ENCODE measurements at places on chromosomes 16 and 17.

GRCh38 chr17:5544115-5544514, 40.2 kb downstream of the NLRP1 start:
- DNase-seq: no peak

DNA sequence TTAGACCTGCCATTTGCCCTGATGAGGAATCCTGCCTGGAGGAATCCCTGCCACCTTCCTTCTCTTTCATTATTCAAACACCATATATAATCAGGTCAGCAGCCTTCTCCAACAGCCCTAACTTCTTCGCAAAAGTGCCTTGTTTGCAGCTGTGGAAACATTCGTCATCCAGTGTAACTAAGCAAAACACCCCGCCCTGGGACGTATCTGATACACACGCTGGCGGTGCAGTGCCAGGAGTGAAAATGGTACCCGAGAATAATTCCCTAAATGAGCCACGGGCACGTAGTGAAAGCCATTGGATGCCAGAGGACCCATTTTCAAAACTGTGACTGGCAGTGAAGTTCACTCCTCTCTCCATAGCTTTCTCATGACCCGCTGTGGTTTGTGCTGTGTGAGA, 73.7 kb downstream of the IRX3 start:
- DNase-seq: no peak

GRCh38 chr17:9371019-9371418, 204.6 kb downstream of the STX8 start:
- no peak for DNase-seq

GRCh38 chr17:75691371-75691791, 24.2 kb downstream of the SAP30BP start:
- DNase-seq: peak; percentile 56

GRCh38 chr17:50273654-50274040, 619 bp upstream of the TMEM92 start:
- DNase-seq: no peak

DNA sequence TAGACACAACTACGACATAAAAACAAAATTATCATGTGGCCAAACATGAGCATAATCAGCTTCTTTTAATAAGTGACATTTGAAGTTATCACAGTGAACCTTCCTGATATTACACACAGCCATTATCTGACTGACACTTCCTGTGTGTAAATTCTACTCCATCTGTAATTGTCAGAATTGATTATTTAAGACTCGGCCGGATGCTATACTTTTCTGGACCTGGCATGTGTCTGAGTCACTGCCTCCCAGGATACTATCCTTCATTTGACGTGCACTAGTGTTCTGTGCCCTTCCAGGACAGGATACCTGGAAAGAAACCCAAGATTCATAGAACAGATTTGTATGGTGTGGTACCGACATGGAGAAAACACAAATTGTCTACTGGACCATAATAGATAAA, 242.0 kb downstream of the HS3ST3A1 start:
- DNase-seq: no peak

DNA sequence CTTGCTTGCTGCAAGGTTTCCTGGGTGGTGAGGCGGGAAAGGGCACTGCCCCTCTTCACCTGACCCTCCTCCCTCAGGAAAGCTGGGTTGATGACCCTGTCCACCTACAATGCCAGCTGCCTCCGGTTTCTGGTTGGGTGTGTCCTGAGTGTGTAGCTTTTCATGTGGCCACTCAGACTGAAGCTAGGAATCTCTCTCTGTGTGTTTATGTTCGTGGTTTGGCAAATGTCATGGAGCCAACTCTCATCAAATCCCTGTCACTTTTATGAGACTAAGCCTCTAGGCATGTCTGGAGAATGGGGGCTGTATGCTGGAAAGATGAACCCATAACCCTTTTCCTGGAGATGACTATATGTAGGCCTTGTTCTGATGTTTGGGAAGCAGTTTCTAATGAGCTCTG, 17.1 kb downstream of the PLEKHG4 start:
- DNase-seq: no peak

DNA sequence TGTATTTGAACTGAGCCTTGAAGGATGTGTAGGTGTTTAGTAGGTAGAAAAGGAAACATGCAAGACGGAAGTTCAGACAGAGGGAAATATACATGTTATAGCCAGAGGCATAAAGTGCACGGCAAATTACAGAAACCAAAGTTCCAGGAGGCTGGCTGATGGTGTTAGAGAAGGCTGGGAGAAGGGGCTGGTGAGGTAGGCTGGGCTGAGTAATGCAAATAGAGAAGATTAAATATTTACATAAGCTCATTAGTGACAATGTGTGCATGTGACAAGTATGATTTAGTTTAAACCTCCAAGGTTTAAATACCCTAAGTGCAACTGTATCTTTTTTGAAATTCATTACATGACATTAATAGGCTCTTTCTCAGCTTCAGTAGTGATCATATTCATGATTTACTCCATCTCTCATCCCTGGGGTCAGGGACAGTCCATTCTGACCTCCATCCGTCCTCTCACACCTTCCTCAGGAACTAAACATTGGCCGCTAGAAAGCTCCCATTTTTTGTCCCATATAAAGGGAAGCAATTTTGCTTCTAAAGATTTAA, 399.8 kb upstream of the SALL1 start:
- no peak for DNase-seq

- no peak for DNase-seq
Measured at GRCh38 chr17:69228018-69228417, 606 bp downstream of the ABCA10 start.

DNA sequence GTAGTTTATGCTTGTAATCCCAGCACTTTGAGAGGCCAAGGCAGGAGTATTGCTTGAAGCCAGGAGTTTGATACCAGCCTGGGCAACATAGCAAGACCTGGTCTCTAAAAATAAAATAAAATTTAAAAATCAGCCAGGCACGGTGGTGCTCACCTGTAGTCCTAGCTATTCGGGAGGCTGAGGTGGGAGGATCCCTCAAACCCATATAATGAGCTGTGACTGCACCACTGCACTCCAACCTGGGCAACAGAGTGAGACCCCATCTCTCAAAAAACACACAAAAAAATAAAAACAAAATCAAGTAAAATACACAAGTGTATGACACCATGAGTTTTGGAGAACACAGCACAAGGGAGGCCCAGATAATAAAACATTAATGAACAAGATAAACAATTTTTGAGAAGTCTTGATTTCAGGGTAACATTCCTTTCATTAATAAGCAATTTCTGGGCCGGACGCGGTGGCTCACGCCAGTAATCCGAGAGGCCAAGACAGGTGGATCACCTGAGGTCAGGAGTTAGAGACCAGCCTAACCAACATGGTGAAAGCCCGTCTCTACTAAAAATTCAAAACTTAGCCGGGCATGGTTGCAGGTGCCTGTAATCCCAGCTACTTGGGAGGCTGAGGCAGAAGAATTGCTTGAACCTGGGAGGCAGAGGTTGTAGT, 17.9 kb downstream of the PRPSAP1 start:
- DNase-seq: no peak

DNA sequence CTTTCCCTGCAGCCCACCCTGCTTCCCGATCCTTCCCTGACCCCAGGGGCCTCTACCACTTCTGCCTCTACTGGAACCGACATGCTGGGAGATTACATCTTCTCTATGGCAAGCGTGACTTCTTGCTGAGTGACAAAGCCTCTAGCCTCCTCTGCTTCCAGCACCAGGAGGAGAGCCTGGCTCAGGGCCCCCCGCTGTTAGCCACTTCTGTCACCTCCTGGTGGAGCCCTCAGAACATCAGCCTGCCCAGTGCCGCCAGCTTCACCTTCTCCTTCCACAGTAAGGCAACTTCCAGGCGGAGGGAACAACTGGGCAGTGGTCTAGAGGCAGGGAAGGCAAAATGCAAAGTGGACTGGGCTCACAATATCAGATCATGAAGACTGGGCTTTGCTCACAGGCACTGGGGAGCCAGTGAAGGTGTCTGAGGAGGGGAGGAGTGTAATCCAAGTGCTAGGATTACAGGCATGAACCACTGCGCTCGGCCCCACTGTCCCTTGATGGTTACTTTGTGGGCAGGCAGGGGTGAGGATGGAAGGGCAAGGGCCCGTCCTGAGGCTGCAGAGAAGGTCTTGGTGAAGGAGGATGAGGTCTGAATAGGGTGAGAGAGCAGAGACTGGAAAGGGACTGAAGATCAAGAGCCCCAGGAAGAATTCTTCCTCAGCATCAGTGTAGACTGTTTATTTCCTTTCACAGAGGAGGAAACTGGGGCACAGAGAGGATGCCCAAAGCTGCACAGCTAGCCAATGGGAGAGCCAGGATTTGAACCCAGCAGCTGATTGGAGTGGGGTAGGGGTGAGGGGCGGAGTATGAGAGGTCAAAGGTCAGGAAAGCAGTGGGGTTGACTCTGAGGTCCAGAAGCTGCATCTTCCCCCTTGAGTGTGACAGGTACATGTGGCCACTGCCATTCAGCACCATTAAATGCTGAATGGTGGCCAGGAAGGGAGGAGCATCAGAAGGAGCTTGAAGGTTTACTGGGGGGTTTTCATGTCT, 16.5 kb upstream of the ADGRG3 start:
- peak; percentile 67 for DNase-seq

- DNase-seq: no peak
Measured at GRCh38 chr17:60395508-60396065, 3.7 kb upstream of the USP32 start.

- DNase-seq: no peak
Measured at GRCh38 chr16:1119766-1120576, 23.9 kb upstream of the C1QTNF8 start.

GRCh38 chr17:13073018-13073417, 55.2 kb upstream of the ELAC2 start:
- no peak for DNase-seq

GRCh38 chr16:3065742-3066439, 451 bp downstream of the IL32 start:
- peak; percentile 47 for DNase-seq

DNA sequence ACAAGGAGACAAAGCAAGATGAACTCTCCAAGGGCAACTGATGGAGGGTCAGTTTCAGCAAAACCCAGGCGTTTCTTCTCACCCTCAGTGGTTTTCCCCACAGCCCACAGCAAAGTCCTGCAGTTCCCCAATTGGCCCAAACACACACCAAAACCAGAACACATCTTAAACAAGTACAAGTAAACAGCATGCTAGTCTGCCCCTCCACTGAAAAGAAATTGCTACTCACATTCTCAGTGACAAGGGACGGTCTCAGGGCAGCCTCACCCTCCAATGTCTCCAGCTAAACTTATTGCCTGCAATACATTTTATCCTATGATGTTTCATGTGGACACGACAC, 300.6 kb upstream of the IRX3 start:
- no peak for DNase-seq

GRCh38 chr16:57277586-57277985, 6.9 kb downstream of the PLLP start:
- DNase-seq: peak; percentile 82

DNA sequence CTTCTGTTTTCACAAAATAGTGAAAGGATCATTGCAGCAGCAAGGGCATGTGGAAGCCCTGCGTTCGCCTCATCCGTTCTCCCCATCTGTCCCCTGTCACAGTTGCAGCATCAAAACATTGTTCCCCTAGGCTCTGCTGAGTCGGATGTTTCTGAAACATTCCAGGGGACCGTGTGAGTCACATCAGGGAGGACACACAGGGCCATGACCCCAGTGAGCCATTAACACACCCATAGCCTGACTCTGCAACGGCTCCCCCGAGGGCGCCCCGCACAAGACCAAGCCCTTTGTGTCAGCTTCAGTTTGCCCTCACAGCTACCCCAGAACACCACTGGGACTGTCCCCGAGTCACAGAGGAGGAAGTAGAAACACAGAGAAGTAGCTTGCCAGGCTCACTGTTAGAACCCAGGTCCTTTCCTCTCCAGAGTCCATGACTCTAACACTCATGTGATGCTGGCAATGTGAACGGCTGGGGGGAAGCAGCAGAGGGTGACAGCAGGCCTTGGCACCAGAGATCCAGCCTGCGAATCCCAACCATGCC, 63.3 kb upstream of the HSBP1 start:
- no peak for DNase-seq

- no peak for DNase-seq
Measured at GRCh38 chr16:88768071-88768783, 16.8 kb downstream of the PIEZO1 start.

DNA sequence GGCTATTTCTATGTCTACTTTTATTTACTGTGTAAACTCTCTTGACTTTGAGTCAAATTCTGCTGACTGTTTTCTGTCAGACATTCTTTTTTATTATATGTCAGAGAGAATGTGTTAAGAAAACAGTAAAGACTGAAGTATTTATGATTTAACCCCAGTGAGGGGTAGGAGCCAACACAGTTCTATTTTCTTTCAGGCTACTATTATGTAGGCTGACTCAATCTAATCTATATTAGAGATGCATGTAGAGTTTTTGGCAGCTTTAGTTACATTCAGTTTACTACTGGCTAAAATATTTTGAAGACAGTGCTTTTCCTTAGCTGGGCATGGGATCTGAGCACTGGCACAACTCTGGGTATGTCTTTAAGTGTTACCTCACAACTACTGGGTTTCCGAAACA, 1108.0 kb downstream of the CDH11 start:
- DNase-seq: no peak

DNA sequence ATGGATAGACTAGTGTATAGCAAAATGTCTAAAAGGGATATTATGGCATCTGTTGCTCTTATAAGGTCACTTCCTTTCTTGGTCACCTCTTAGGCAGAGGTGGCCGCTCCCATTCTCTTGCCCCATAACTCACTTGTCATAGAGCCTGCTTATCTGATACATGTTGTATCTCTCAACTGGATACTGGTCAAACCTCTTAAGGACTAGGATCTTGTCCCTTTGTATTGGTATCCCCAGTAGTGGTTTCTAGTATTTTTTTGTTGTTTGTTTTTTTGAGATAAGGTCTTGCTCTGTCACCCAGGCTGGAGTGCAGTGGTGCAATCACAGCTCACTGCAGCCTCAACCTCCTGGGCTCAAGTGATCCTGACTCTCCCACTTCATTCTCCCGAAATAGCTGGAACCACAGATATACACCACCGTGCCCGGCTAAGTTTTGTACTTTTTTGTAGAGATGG, 27.0 kb downstream of the ZSWIM7 start:
- DNase-seq: no peak

- no peak for DNase-seq
Measured at GRCh38 chr17:1197379-1197778, 17.6 kb upstream of the ABR start.

GRCh38 chr16:82085011-82085779, 50.1 kb downstream of the HSD17B2 start:
- no peak for DNase-seq

DNA sequence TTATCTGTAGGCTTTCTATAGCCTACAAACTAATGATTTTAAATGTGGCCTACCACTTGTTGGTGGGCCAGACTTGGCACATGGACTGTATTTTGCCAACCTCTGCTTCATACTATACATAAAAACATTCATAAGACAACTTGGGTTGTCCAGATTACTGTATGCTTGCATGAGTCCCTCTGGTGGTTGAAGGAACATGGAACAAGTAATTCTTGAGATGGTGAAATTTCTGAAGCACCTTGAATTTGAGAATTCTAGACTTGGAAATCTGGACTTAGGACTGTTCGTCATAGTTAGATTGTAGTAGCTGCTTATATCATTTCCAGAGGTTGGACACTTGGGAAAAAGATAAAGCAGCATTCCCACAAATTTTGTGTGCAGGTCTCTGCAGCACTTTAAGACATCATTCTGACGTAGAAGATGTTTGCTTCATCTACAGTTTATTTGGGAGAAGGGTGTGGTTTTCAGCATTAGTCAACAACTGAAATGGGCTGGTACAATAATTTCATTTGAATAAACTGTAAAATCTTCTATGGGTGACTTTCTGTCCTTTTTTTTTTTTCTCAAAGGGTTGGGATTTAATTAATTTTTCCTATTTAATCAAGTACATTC, 31.2 kb downstream of the NFATC3 start:
- no peak for DNase-seq

- no peak for DNase-seq
Measured at GRCh38 chr16:85720302-85720637, 30.6 kb downstream of the C16orf74 start.

GRCh38 chr16:68907781-68908181, 64.5 kb downstream of the TANGO6 start:
- DNase-seq: no peak
